ENCODE measurements at places on chromosomes 5 and 9.
A peak's percentile ranks its signal among the peaks of the same experiment; 100 is the strongest.

- DNase-seq, result peak; percentile 36
Observed at GRCh38 chr5:138654281-138654867, 79.2 kb upstream of the HSPA9 start.

DNA sequence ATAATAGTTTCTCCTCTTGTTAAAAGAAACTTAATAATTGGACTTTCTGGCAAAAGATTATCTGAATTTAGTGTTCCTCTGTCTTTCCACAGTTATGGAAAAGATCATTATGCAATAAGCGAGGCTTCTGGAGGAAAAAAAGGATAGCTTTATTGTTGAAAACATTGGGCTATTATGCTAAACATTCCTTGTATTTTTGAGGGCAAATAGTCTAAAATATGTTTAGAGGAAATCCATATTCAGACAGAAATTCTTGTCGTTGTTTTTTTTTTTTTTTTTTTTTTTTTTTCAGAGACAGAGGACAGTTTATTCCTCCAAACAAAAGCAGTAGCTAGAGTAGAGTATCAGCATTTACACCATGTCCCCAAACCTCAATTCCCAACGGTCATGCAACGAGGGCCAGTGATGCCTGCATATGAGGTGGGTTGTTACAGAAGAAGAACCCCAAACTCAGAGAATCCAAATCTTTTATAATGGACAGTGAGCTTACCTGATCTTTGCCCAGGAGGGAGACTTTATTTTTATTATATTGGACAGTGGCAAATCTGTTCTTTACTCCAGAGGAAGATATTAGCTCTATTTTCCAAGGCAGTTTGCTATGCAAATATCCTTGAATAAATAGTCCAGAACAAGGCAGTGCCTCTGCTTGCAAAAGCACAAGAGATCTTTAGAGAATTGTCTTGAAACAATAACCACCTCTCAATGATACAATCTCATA is 48.4 kb upstream of the CDK5RAP2 start:
- no peak for DNase-seq

GRCh38 chr5:68983959-68984358 is 109.9 kb upstream of the SLC30A5 start:
- no peak for DNase-seq

- no peak for DNase-seq
Observed at GRCh38 chr9:20620650-20621470, 1.4 kb downstream of the MLLT3 start.

GRCh38 chr5:160089531-160089930 is 29.7 kb downstream of the PWWP2A start:
- DNase-seq, result no peak

DNA sequence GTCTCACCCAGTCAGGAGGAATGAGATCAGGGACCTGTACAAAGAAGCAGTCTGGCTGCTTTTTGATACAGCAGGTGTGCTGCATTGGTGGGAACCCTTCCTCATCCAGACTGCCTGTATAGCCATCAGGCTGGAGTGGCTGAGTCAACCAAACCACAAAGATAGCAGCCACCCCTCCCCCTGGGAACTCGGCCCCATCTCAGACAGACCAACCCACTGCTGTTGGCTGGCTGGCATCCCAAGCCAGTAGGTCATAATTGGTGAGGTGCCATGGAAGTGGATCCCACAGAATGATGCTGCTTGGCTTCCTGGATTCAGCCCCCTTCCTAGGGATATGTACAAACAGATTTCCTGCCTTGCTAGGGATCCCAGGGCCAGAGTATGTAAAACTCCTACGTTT is 60.9 kb downstream of the YTHDC2 start:
- peak; percentile 86 for DNase-seq

GRCh38 chr9:87882627-87883026 is at the start of gene SPATA31E1:
SPATA31E1 (plus strand) TSS chr9:87882877; CDS start chr9:87882892, 15 bp downstream.
- DNase-seq, result no peak
